Lung microvascular endothelial cell (primary cell): ENCODE measurements at places on chromosomes 5 and 9. TPM values are rescaled to one million over a fixed set of nuclear protein-coding genes. Genes with fewer than 3 reads are reported as not detected.

GRCh38 chr5:127961763-127962145 lies 121.8 kb upstream of the SLC12A2 start:
- DNase-seq = no peak

GRCh38 chr5:91016954-91017700 lies 366.0 kb downstream of the ARRDC3 start:
- no peak for DNase-seq

DNA sequence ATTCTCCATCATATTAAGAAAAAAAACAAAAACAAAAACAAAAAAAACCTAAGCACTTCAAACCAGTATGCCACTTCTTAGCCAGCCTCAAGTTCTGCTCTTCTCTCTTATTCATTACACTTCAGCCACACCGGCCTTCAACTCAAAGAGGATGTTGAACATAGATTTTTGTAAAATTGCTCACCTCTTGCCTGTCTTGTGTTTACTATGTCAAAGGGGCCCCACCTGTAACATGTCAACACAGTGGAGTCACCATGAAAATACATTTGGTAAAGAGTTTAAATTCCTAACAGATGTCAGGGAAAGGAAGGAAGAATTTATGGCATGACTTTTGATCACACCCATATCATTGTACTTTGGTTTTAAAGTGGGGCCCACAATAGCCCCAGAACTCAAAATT lies 121.1 kb upstream of the GHR start:
- DNase-seq = no peak

Gene CSF1R
- not detected in 2 replicates for total RNA-seq

- DNase-seq = peak; percentile 81
Measured at GRCh38 chr5:159851053-159851452, 65.2 kb upstream of the ADRA1B start.

DNA sequence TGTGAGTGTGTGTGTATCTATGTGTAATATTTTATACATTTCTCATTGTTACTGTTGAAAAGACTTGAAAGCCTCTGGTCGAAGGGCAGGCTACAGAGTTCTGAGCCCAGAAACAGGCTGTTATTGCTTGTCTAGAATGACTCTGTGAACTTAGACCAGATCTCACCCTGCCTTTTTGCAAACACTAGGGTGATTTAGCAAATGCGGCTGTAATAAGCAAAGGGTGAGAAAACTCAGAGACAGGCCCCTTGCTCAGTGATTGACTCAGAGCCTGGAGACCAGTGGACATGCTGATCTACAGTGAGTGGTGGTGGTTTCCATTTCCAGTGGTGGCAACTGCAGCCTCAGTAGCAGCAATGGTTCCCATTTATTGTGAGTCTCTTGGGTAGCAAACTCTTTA lies 183.7 kb downstream of the ATP10B start:
- DNase-seq = no peak

- DNase-seq = peak; percentile 57
Measured at GRCh38 chr9:134325096-134325812, 1.0 kb upstream of the RXRA start.

Gene LCN15
- total RNA-seq = 0.22 TPM in 1 of 2 replicates, not detected in the other

GRCh38 chr9:129803676-129804060 lies 684 bp downstream of the TOR1B start:
- no peak for DNase-seq

Gene CYLC2
- total RNA-seq = not detected in 2 replicates

- no peak for DNase-seq
Measured at GRCh38 chr9:90825586-90825985, 24.0 kb downstream of the SYK start.

DNA sequence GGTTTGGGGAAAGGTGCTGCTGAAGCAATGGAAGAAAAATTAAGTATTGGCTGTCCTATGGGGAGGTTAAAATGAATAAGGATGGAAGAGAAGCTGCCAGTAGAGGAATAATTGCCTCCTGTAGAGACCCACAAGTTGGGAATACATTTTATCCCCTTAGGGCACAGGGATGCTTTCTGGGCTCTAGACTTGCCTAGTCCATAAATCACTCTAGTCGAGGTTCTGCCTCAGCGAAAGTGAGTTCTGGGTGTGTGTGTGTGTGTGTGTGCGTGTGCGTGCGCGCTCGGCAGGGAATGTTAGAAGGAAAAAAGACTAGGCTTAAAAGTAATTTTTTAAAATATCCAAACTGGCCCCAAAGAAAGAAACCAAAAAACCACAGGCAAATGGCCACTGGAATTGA lies 291.6 kb downstream of the DOCK8 start:
- DNase-seq = no peak

Gene JAK2
- total RNA-seq = 3.7 and 7.1 TPM in 2 replicates

Gene PCDHB14
- 1.1 and 1.4 TPM in 2 replicates for total RNA-seq
